ENCODE measurements at places on chromosomes 16 and 17.
A peak's percentile ranks its signal among the peaks of the same experiment; 100 is the strongest.

- peak; percentile 87 for DNase-seq
Measured at GRCh38 chr16:27475561-27475960, 73.6 kb downstream of the IL21R start.

DNA sequence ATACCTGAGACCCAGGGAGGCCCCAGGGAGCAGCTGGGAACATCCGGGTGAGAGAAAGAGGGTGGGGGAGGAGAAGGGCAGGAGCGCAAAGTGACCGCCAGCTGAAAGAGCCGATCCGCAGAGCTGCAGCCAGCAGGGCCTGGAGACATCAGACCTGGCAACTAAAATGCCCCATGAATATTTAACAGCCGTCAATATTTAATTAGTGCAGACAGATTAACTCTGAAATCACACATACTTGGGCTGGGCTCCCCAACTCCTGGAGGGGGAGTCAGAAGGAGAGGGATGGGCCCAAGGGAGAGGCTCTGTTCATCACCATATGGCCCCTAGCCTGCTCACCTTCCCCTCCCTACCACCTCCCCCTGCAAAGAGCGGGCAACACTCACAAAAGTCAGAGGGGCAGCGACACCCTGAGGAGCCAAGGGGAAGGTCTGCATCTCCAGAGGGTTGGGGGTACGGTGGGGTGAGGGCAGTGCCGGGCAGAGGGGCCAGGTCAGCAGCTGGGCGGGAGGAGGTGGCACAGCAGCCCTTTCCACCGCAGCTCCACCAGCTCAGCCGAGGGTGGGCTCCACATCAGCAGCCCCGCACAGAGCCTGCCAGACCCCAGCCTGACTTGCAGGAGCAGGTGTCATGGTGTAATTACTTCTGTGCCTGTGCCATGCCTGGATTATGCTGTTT is 61.9 kb upstream of the CCL1 start:
- DNase-seq = no peak

- no peak for DNase-seq
Measured at GRCh38 chr16:85728879-85729278, 22.0 kb downstream of the C16orf74 start.

DNA sequence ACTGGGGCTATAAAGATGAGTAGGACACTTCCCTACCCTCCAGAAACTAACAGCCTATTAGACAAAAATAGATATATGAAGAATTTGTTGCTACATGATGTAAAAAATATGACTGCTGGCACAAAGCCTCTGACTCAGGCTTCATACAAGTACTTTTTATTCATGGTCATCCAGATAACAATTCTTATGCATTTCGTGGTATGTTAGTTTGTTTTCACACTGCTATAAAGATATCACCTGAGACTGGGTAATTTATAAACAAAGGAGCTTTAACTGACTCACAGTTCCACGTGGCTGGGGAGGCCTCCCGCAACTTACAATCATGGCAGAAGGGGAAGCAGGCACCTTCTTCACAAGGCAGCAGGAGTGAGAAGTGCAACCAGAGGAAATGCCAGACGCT is 112.5 kb upstream of the HLF start:
- peak; percentile 10 for DNase-seq

DNA sequence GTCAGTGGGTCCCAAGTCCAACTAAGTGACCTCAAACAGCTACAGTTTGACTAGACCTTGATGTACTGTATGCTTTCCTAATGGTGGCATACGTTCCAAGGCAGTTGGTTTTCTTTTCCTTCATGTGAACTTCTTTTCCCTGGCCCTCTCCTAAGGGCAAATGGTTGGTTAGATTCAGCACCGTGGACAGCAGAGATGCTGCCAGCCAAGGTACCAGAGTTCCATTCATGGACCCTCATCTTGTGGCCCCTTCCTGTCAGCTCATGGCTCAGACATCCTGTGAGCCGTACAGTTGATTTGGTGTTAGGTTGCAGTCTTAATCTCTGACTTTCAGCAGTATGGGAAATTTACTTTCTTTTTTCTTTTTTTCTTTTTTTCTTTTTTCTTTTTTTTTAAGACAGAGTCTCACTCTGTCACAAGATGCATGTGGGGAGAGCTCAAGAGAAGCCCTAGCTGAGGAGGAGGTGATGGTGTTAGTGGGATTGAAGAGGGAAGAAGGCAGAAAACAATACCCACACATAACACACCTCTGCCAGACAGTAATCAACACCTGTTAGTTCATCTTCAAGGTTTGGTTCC is 122.4 kb downstream of the USP31 start:
- peak; percentile 12 for DNase-seq

- DNase-seq = peak; percentile 44
Measured at GRCh38 chr16:66551348-66551759, 1.0 kb upstream of the CKLF start.

DNA sequence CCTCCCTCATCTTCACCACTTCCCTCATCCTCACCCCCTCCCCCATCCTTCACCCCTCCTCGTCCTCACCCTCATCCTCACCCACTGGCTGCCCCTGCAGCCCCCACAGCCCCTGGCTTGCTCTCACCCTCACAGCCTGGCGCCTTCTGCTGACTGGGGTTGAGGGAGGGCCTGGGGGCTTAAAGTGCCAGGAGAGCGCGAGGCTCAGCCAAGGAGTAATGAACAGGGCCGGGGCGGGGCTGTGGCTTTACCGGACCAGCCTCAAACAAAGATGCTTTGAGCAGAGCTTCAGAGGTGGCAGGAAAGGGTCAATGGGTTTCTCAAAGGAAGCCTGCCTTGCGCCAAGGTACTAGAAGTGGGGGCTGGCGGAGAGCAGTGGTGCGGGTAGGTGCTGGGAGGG is at the start of gene PRSS33:
Gene PRSS33, minus strand, starts transcription at position 155 of the 400 bp plus-strand sequence. CDS start 1,013 bp downstream, outside the sequence.
- DNase-seq = no peak

GRCh38 chr16:67518676-67519075 is 10.0 kb upstream of the RIPOR1 start:
- DNase-seq = no peak
